ENCODE measurements at places on chromosomes 12 and 14.

GRCh38 chr12:51661836-51662235, 70.8 kb downstream of the SCN8A start:
- no peak for DNase-seq

- DNase-seq: no peak
Measured at GRCh38 chr12:31578632-31579031, 12.3 kb downstream of the DENND5B start.

- DNase-seq: no peak
Measured at GRCh38 chr12:30105505-30105904, 321.8 kb upstream of the TMTC1 start.

- no peak for DNase-seq
Measured at GRCh38 chr14:58947156-58947555, 241.3 kb upstream of the DAAM1 start.

- DNase-seq: no peak
Measured at GRCh38 chr14:106848330-106849121, 1322.1 kb downstream of the TMEM121 start.

GRCh38 chr12:121255433-121255832, 41.1 kb downstream of the CAMKK2 start:
- DNase-seq: no peak

DNA sequence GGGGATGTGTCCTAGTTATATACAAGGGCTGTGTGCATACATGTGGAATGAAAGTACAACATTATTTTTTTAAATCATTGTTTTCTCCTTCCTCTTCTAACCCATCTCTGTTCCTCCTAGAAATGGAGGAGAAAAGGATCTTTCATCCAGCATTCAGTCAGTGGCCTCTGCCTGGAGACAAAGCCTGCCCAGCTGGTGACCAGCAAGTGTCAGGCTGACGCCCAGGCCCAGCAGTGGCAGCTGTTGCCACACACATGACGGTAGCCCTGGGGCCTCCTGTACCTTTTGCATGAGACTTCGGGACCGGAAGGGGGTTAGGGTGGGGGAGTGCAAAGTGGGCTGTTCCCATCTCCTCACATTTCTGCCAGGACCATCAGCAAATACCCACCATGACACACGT, 46.2 kb downstream of the ERH start:
- no peak for DNase-seq

- no peak for DNase-seq
Measured at GRCh38 chr12:1013618-1014489, 22.8 kb downstream of the ERC1 start.

DNA sequence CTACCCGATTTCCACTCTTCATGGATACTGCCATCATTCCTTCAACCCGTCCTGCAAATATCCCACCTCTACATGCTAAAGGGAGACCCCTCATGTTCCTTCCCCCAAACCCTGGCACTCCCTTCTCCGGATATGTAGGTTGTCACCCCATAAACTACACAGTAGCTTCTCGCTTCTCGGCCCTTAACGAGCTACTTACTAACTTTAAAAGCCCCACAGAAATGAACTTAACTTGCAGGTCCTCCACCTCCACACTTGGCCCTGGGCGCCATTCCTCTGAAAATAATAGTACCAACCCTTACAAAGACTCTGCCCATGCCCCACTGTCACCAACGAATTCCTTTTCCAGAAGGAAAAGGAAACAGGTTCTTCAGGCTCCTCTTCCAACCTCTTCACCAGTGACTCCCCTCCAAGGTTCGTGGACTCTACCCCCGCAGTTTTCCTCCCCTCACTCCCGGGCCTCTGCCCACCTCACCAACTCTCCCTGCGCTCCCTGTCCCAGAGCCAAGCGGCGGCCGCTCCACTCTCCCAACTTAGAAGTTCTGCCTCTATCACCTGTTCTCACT, 1.2 kb downstream of the SPPL3 start:
- DNase-seq: no peak

DNA sequence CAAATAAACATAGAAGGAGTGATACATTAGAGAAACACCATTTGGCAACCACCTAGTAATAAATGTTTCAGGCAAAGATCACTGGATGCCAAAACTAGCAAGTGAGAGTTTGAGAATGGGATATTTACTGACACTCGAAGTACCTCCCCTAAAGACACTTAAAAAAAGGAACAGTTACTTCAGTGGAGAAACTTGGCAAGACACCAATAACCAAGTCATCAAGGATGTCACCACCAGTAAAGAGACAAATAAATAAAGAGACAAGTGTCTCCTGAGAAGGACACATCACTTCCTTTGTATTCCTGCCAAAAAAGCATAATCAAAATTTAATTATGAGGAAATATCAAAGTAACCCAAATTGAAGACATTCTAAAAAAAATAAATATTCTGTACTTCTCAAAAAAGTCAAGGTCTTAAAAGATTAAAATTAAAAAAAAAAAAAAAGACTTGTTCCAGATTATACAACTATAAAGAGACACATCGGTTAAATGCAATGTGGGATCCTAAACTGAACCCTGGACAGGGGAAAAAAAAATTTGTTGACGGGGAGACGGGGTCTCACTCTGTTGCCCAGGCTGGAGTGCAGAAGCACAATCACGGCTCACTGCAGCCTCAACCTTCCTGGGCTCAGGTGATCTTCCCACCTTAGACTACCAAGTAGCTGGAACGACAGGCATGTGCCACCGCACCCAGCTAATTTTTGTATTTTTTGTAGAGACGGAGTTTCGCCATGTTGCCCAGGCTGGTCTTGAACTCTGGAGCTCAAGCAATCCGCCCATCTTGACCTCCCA, 26.4 kb downstream of the TM7SF3 start:
- DNase-seq: no peak

GRCh38 chr14:73861073-73861472, 9.4 kb downstream of the PTGR2 start:
- DNase-seq: no peak

- DNase-seq: no peak
Measured at GRCh38 chr12:106583242-106584103, 669 bp downstream of the RFX4 start.

DNA sequence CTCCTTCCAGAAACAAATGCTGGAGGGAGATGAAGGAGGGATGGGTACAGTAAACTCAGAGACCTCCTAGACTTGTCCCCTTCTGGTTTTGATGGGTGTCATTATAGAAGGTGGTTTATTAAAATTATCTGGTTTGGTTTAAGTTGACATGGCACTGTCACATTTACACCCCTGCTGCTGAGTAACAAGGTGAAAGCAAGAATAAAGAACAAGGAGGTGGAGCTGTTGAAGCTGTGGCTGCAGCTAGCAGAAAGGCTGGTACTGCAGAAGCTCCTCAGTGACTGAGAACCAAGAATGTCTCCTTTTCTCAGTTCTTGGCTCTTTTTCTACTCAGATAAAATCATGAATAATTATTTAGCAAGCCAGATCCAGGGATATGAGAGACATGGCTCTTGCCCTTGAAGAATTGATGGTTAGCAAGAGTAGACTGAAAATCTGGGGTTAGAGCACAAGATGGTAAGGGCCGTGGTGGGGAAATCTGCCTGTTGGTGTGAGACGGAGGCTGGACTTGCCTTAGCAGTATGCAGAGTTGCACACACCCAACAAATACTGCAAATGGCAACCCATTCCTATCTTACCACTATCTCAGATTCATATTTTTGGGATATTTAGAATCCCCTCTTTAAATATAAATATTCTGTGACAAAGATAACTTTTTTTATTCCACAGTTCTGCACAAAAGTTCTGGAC, at the start of gene GZMH:
Gene GZMH (minus strand): TSS at position 31 of the 690 bp plus-strand sequence. CDS start 72 bp downstream, outside the sequence.
- DNase-seq: no peak

GRCh38 chr14:68684466-68685418, 108.1 kb downstream of the ZFP36L1 start:
- no peak for DNase-seq

DNA sequence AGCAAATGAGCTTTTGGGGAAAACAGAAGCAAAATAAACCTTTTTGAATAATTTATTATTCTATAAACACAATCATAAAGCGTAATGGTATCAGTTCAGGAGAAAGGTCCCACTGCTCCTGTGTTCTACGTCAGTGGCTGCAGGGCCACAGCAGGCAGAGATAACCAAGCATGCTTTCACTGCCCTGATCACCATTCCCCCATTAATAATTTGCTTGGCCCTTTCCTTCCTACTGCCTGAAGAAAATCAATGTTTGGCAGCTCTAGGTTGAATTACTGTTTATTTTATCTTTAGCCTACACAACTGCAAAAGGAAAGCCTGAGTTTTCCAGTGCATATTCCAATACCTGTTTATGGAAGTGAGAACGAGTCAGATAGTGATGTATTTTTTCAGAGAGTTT, 369.9 kb downstream of the DIO2 start:
- no peak for DNase-seq

DNA sequence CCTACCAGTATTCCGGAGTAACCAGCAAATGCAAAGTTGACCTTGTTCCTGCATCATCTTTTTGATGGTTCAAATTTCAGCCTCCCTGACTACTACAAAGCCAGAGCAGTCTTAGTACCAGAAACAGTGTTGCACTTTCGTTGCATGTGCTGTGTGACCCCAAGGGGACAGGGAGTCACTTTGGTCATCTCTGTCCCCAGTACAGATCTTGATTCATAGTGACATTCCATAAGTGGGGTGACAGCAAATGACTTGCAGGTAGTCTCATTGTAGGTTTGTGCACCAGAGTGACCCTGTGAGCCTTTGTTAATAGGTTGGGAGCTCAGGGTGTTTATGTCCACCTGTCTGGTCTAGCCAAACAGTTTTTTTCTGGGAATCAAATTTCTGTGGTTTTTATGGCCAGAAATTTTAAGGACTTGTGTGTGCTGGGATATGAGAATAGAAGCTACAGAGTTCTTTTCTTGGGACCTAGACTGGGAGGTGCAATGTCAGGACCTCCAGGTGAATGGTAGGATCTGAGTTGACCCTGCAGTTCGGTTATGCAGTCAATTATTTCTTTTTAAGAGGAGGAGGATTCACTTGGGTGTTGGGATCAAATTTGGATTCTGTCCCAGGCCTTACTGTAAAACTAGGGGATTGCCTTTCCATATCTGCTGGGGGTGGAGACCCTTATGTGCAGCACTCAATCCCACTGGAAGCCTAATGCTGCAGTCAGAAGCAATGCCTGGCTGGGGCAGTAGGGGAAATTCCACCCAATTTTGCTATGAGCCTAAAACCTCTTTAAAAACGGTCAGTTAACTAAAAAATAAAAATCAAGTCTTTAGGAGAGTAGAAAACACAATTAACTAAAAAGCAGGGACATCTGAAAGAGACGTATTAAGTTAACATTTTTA, 10.1 kb downstream of the EIF5 start:
- DNase-seq: no peak

- DNase-seq: no peak
Measured at GRCh38 chr14:51862176-51862796, 1.9 kb downstream of the GNG2 start.

- DNase-seq: no peak
Measured at GRCh38 chr12:98208816-98209215, 306.6 kb upstream of the TMPO start.

GRCh38 chr12:19490908-19491307, 51.6 kb downstream of the AEBP2 start:
- no peak for DNase-seq

DNA sequence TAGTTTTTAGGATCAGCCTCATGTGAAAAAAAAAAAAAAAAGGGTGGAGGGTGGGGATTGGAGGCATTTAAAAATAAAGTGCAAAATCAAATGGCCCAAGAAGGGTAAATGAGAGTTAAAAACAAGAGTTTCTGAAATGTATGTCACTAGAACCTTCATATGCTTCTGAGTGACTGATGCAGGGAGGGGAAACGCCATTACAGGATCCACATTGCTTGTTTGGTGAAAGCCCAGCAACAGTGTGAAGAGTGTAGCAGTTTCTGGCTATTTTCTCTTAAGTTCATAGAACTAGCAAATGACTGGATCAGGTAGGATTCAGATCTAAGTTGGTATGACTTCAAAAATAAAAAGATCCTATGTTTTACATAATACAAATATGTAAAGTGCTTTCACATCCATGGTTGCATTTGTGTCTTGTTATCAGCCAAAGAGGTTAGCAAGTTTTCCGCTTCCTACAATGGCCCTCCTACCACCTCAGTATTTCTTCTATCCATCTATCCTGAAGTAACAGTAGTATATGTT, 2.9 kb downstream of the CHPT1 start:
- no peak for DNase-seq

DNA sequence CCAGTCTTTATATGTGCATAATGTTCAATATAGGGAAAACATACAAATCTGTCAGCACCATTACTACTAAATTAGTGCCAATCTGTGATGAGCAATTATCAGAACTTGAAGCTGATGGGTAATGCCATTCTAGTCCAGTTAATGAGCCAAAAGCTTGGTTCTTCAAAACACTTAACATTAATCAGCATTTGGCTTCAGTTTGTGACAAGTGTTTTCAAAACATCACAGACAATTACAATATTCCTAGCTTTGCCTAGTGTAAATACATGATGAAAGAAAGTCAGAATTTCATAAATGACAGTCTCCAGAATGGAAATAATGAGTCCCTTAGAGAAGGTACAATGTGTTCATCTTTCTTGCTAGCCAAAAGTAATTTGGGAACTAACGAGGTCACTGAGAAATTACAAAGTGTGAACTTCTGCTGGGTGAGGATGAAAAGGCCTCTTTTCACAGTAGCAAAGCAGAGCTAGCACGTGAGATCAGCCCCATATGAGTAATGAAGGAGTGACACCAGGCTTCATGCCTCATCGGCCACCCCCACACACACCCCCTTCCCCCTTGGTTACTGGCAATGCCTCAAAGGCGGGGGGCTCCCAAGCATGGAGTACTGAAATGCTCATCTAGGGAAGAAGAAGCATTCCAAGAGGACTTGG, 180.6 kb upstream of the EEA1 start:
- DNase-seq: peak; percentile 16

DNA sequence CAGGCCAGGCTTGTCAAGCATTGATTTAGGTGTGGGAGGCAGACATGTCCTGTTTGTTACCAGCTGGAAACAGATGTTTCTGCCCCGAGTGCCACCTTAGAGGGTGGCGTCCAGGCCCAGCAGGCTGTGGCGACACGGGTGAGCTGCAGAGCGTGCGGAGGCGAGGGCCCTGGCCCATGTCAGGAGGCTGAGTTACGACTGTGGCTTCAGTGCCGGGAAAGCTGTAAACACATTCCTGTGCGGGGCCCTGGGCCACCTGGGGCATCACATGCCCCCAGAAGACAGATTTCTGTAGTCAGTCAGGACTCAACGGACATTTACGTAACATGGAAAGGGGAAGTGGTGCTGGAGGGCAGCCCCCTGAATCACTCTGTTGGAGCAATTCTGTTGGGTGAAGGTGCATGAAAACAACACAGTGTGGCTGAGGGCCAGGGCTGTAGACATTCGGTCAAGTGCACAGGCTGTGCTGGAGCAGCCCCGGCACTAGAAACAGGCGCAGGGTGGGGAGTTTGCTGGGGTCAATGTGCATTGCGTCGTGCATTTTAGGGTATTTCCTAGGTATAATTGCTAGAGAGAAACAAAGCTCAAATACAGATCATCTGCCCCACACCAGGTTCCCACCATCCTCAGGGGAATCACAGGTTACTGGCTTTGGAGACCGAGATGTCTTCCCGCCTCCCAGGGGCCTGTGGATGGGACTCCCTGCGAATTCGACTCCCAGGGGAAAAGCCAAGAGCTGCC, 291.8 kb downstream of the TMEM121 start:
- DNase-seq: no peak

DNA sequence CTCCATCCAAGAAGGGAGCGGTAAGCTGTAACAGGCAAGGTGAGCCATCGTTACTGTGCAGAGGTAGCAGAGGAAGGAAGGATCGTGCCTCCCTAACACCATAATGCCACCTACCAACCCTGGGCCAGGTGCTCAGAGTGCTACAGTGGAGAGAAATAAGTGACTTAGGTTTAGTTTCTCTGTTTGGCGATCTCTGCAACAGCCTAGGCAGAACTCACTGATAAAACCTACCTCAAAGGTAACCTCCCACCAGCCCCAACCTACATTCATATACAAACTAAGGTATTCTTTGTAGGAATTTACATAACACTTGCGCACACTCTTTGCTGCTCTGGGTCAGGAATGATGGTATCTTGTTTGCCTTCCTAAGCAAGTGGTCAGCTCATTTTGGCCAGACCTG, 93.4 kb upstream of the TMEM132D start:
- DNase-seq: no peak

Measured in stimulated activated CD4-positive, alpha-beta T cell treated with anti-CD3 and anti-CD28 coated beads, TNF-alpha, amount 100 ng/mL, for 24 hours (primary cell).